ENCODE measurements at places on chromosomes 7 and 10.

DNA sequence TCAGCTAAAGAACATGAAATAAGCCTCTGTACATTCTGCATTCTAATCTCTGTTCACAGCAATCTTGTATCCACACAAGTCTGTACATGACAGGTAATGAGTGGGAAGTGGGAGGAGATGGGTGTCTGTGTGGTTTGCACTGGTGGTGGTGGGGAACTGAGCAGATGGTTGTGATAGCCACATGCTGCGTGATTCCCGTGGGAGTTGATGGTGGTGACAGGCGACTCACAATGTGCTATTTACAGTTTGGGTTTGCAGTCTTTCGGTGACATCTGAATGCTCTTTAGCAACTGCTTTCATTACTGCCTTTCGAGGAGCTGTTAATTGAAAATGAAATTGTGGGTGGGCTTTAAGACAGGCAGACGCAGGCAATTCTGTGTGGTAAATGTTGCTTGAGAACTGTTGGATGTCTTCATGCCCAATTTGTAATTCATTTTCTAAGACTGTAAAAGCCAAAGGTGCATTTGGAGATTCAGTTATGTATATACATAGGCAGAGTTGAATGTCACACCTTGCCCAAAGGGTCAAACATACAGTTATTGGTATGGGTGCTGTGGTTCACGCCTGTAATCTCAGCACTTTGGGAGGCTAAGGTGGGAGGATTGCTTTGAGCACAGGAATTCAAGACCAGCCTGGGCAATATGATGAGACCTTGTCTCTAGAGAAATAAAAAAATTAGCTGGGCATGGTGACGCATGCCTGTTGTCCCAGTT is 308.2 kb downstream of the AUTS2 start:
- no peak for DNase-seq

- no peak for DNase-seq
Measured at GRCh38 chr7:151459726-151460473, 20.0 kb upstream of the CRYGN start.

DNA sequence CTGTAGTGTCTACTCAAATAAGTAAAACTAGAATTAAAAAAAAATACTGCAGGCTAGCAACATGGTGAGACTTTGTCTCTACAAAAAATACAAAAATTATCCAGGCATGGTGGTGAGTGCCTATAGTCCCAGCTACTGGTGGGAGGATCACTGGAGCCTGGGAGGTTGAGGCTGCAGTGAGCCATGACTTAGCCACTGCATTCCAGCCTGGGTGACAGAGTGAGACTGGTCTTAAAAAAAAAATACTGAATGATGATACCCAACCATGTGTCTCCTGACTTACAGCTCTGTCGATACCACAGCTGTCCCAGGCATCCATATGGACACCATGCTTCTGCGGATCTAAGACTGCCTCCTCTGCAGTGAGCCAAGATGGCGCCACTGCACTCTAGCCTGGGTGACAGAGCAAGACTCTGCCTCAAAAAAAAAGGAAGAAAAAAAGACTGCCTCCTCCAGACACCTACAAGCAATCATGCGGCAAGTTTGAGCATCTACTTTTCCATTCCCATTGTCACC is 7.9 kb upstream of the FRAT1 start:
- DNase-seq = no peak

- no peak for DNase-seq
Measured at GRCh38 chr10:77451886-77452285, 185.7 kb downstream of the KCNMA1 start.

DNA sequence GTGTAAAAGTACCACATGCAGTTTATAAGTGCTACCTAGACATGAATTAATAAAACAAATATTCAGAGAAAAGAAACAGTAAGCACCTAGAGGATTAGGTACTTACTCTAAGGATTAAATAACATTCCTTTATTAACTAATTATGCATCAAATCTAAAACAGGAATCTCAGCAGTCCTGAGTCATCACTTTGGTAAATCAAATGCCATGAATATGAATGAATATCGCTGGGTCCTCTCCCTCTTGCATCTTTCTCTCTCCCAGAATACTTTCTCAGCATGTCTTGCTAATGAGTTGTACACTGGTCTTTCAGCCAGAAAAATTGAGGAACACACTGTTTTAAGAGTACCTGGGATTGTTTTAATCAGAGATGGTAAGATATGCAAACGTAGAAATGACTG is 225.5 kb upstream of the NFE2L3 start:
- DNase-seq = no peak

- no peak for DNase-seq
Measured at GRCh38 chr10:56662765-56663447, 301.8 kb upstream of the ZWINT start.

DNA sequence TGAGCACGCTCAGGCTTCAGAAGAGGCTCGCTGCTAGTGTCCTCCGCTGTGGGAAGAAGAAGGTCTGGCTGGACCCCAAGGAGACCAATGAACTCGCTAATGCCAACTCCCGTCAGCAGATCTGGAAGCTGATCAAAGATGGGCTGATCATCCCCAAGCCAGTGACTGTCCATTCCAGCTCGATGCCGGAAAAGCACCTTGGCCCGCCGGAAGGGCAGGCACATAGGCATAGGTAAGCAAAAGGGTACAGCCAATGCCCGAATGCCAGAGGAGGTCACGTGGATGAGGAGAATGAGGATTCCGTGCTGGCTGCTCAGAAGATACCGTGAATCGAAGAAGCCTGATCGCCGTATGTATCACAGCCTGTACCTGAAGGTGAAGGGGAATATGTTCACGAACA is 5.7 kb upstream of the PPP2R2D start:
- no peak for DNase-seq

- no peak for DNase-seq
Measured at GRCh38 chr10:73650537-73651331, 5.1 kb downstream of the SYNPO2L start.

GRCh38 chr7:122902751-122903495 is 16.7 kb upstream of the CADPS2 start:
- DNase-seq = no peak

DNA sequence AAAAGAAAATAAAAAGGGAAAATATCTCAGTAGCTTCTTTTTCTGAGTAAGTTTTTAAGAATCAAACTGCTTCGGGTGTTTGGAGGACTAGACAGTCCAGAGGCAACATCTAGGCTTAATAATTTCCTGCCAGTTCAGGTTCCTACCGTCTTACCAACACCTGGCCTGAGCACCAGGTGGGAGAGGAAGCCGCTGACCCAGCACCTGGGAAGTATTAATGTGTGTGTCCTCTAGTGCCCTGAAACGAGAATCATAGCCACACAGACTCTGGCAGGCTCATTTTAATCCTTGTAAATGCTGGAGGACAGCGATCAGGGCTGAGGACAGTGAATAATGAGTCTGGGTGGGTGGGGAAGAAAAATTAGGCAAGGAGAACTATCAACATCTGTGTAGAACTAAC is 137.4 kb downstream of the ZNF438 start:
- DNase-seq = no peak

DNA sequence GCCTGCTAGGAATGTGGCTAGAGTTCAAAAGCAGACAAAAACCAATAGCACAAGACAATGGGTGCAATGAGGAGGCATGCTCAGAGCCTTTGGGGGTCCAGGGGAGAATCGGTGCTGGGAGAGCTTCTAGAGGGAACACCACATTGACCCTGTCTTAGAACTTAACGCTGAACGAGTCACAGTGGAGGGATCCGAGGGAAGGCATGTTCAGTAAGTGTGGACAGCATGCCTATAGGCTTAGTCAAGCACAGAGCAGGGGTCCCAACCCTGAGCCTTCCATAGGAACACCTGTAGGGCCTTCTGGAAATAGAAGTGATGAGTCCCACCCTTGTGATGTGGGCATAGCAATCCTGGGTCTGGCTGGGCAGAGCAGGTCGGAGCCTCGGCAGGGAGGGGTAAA is 148.7 kb downstream of the PKD1L1 start:
- no peak for DNase-seq

GRCh38 chr10:53997953-53998352 is 803.1 kb downstream of the PCDH15 start:
- no peak for DNase-seq

DNA sequence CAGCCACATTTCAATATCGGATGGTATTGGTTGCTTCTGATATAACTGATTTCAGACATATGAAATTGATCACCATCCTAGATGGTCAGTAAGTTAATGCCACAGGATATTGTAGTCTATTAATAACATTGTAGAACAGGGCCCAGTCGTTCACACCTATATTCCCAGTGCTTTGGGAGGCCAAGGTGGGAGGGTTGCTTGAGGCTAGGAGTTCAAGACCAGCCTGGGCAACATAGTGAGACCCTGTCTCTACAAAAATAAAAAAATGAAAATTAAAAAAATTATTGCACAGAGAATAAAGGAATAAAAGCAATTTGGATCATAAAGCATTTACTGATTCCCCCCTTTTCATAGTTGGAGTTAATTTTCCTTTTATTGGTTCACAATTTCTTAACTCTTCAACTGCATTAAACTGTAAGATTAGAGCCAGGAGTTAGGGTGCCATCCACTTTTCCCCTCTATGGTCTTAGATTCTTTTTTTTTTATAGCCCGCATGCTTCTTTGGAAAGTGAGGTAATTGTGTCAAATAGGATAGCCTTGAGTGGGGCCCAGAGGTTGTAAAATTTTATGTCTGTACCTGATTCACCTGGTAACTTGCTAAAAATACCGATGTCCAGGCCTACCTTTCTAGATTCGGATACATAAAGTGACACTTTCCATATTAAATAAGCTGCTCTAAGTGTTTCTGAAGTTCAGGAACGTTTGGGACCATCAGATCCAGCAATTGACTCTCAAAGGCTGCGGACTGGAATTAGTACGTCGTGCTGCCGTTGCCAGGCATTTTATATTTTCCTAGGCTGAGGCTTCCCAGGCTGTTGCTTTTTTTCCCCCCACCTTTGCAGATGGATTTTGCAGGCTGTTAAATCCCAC is 24.7 kb downstream of the ADK start:
- no peak for DNase-seq

- no peak for DNase-seq
Measured at GRCh38 chr10:95840121-95840520, 67.7 kb upstream of the CC2D2B start.

All from stimulated activated CD8-positive, alpha-beta memory T cell treated with anti-CD3 and anti-CD28 coated beads, Interleukin-2, amount 100 ng/mL, for 1 hour (primary cell).